ENCODE measurements at places on chromosomes 3 and 15.

GRCh38 chr3:4752201-4753072 lies 226.8 kb upstream of the BHLHE40 start:
- DNase-seq: no peak

- no peak for DNase-seq
These were observed 22.2 kb downstream of the PSTPIP1 start for GRCh38 chr15:77017091-77017660.

DNA sequence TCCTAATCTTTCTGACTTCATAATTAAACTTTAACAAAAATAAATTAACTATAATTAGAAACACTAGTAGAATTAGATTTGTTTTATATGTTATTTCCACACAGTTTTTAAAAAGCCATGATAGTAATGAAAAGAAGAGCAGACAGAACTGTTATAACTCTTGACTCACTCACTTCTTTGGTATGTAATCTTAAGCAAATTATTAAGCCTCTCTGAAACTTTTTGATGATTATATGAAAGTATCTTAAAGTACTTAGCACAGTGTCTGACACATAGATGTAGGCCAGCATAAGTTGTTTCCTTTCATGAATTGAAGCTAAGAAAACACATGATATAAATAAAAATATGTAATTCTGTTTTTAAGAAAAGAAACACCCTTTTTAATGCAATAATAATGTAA lies 123.6 kb upstream of the MLF1 start:
- DNase-seq: no peak

- DNase-seq: no peak
These were observed 185.8 kb upstream of the PRICKLE2 start for GRCh38 chr3:64411101-64411500.

- DNase-seq: no peak
These were observed 11.3 kb downstream of the NR2F2 start for GRCh38 chr15:96341513-96342405.

GRCh38 chr3:50300681-50301254 lies 1.6 kb upstream of the HYAL3 start:
- DNase-seq: no peak

DNA sequence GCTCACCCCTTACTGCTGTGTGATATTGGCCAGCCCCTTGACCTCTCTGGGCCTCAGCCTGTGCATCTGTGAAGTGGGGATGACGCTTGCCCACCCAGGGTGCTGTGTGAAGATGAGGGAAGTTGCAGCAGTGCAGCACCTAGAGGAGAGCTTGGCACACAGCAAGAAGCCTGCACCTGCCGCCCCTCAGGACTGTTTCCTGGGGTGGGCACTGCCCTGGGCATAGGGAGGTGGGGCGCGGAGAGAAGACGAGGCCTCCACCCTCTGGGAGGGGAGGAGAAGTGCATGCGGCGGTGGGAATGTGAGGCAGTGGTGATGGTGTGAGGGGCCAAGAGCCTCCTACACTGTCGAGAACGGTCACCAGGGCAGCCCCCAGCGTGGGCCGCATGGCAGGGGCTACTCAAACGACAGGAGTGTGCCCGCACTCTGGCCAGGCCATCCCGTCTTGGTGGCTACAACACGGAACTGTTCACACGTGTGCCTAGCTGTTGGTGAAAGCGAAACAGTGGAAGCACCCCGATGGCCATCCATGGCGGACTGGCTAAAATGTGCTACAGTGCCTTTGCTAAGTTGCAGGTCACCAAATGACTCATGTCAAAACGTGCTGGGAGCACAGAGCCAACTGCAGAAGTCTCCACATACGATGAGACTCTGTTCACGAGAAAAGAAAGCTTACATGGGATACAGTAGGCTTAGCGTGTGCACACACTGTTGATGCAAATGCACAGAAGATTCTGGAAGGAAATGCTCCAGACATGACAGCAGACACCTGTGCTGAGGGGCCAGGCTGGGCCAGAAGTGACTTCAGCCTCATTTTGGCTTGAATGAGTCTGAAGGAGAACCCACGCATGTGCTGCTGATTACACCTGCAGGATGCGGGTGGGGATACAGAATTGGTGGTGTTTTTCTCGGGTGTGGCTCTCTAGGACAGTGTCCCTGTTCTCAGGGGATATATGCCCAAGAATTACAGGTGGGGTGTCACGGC lies 40.4 kb upstream of the IQSEC1 start:
- no peak for DNase-seq

DNA sequence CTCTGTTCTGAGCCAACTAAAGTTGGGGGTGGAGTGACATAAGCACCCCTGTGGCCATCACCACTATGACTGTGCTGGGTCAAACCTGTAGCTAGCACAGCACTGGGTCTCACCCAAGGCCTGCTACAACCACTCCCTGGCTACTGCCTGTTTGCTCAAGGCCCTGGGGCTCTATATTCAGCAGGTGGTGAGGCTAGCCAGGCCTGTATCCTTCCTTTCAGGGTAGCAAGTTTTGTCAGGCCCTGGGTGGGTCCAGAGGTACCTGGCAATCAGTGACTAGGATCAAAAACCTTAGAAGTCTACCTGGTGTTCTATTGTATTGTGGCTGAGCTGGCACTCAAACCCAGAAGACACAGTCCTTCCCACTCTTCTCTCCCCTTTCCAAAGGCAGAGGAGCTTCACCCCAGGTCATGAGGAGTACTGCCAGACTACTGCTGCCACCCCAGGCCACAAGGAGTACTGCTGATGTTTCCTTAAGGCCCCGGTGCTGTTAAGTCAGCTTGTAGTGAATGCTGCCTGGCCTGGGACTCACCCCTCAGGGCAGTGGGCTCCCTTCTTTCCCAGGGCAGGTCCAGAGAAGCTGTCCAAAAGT lies 170.8 kb downstream of the IGSF11 start:
- DNase-seq: no peak

DNA sequence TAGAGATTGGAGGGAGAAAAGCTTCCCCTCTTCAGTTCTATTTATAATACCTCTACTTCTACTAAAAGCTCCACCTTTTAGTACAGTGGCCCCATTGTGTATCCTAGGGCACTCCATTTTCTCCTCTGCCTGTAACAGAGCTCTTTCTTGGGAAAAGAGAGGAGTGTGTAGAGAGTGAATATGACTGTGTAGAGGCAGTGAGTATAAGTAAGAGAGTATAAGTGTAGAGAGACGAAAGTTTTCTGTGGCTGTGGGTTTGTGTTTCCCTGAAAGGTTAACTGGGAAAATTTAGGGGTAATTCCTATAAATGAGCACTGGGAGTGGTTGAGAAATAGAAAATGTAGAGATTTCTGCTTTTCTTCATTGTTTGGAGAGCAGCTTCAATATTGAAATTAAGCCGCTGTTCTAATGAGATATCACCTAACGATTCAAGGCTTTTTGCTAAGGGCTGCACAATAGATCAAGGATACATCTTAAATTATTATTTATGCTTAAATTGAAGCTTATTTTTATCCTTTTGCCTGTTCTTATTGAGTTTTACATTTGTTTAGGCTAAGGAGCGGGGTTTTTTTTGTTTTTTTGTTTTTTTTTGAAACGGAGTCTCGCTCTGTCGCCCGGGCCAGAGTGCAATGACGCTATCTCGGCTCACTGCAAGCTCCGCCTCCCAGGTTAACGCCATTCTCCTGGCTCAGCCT lies 6.9 kb downstream of the IQGAP1 start:
- DNase-seq: no peak

DNA sequence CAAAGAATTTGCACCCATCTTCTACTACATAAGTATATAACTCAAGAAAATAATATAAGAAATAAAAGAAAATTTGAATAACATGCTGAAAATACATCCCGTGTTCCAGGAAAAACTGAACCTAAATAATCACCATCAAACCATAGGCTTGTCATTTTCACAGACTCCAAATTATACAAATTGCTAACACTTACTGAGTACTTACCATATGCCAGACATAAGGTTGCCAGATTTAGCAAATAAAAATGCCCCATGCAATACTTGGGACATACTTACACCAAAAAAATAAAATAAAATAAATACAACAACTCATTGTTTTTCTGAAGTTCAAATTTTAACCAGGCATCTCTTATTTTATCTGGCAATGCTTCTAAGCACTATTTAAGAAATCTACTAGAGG lies 760.4 kb upstream of the SEMA6D start:
- no peak for DNase-seq

GRCh38 chr3:143859465-143860203 lies 11.4 kb upstream of the SLC9A9 start:
- DNase-seq: no peak

DNA sequence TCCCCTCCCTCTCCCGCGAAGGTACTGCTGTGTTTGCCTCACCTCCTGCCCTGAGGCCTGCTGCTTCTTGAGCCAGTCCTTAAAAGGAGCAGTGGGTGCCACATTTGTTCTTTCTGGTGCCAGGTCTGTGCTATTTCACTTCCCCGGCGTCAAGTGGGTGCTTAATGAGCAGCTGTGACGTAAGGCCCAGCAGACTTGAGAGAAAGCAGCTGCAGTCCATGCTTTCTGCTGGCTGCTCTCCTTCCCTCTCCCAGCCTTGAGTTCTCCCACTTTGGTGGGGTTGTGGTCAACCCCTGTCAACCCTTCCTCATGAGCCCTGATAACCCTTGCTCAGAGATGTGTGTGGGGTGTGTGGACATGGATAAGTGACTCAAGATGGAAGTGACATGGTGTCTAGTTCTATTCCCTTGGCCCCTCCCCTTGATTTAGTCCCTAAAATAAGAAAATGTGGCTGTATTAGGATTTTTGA lies 6.9 kb downstream of the INAFM2 start:
- DNase-seq: no peak

GRCh38 chr3:142633073-142633472 lies 36.9 kb downstream of the PLS1 start:
- DNase-seq: no peak

GRCh38 chr3:8303466-8303865 lies 198.2 kb upstream of the LMCD1 start:
- no peak for DNase-seq

DNA sequence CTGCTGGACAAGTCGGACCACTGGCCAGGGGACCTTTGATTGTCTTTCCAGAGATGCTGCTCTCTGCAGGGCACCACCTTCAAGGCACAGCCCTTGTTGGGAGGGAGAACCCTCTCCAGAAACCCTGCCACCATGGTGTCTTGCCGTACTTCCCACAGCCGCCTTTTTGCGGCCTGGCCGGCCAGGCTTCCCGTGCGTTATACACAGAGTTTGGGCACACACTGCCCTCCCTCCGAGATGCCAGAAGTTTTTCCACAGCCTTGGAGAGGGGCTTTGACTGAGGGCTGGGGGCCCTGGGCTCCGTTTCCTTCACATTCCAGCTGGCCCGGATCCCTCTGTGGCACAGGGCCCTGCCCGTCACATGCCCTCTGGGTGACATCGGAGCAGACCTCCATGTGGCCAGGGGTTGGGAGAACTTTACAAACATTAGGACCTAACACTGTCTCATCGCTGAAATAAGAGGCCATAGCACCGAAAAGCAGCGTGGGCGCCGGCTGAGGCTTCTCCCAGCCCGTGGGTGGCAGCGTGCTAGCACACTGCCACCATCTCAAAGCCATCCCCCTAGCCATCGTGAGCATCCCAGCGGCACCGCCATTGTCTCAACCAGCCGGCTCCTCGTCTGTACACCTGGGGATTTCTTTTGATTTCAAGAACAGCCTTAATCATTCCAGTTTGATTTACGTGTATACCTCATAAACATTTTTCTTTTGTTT lies 6.3 kb upstream of the APEH start:
- no peak for DNase-seq

DNA sequence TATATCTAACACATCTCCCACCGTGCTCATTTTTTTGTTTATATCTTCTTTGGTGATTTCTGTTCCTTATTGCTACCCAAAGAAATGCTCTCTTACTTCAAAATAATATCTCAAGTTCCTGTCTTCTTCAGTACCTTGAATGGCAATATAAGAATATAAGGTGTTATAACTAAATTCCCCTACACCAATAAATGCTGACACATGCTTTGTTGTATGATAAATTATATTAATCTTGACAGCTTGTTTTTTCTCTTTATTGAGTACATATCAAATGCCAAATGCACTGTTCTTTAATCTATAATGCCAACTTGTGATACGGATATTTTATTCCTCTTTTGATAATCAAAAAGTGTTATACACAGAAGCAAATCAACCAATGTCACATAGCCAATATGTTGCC lies 540.3 kb downstream of the PYDC2 start:
- no peak for DNase-seq

- no peak for DNase-seq
These were observed 15.4 kb upstream of the STARD5 start for GRCh38 chr15:81339321-81339720.

DNA sequence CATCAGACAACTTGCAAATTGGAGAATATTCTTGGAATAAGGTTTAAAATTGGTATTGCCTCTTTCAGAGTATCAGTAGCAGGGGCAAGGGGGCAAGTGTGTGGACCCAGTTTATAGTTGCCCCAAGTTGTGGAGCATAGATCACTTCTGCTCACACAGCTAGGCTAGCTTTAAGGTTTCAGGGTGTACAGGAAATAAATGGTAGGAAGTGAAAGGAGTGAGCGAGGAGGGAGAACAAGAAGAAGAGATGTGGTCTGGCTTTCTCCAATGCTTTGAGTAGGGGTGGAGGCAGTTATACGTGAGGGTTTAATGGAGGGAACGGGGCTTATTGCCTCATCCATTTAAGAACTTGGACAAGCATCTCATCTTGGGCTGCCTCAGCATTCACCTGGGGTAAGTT lies 290.0 kb upstream of the CFAP20DC start:
- DNase-seq: no peak

GRCh38 chr15:35166730-35167359 lies 81.8 kb upstream of the NANOGP8 start:
- DNase-seq: no peak

- DNase-seq: no peak
These were observed 15.0 kb downstream of the KLF15 start for GRCh38 chr3:126342211-126342610.

DNA sequence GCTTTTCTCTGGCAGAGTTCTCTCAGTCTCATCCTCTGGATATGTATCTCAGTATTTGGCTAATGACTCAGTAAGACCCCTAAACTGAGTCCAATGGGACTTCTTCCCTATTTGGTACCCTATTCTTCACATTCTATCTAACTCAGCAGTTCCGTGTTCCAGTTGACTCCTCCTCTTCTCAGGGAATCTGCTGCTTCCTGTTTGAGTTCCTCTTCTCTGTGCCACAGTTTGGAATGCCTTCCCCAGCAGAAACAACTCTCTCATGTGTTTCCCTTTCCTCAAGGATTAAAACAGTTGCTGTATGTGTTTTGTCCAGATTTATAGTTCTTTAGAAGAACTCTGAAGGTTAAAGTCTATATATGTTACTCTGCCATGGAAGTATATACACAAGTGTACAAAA lies 344.0 kb upstream of the RARB start:
- no peak for DNase-seq

DNA sequence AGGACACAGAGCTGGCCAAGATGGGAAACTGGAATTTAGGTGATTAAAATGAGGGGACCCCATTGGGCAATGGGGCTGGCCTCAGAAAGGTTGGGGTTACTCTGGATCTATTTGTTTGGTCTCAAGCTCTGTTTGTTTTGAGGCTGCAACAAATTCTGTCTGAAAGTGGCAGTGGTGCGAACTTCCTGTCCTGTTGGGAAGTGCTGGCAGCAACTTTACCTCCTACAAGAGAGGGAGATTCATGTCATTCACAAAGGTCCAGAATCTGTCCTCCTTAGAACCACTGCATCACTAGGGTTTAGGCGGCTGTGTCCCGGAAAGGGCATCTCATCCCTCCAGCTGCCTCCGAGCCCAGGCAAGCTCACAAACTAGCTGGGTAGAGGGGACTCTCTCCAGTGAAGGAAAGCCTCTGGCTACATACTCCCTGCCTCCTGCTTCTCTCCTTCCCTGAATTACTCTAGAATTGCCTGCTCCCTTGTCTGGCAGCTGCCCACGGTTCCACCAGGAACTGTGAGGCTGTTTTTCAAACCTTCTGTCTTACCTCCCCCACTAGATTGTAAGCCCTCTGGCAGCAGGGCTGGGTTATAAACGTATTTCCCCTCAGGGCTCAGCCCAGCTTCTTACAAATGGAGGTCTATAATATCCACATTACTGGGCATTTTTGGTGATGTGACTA lies 23.6 kb downstream of the MEGF11 start:
- no peak for DNase-seq
